ENCODE measurements at places on chromosomes 1 and 21. TPM values are rescaled to one million over a fixed set of nuclear protein-coding genes. Genes with fewer than 3 reads are reported as not detected.

DISP3 gene
- not detected for total RNA-seq

B4GALT2 gene
- total RNA-seq = 40.9 TPM

NES gene
- total RNA-seq = 57.4 TPM

EPHA2 gene
- total RNA-seq = 35.6 TPM

ACTA1 gene
- total RNA-seq = 0.71 TPM

DNA sequence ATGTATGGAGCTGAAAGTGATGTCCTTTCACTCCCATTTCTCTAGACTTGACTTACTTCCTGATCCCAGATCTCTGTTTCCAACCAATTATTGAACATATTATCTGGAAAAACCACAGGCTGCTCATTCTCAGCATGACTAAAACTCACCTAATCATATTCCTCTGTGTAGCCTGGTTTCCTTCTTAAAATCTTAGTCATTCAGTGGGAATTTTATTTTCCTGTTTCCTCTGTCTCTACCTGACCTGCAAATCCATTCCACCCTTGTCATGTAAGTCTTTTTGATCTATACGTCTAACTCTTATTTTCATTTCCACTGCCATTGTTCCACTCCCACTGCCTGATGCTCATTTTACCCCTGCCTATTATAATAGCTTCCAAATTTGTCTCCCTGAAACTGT, 67.9 kb upstream of the APOBEC4 start:
- no peak for DNase-seq

GRCh38 chr1:28518745-28519341, 13.0 kb downstream of the RCC1 start:
- no peak for DNase-seq

- no peak for DNase-seq
These were observed 6.0 kb upstream of the AGO1 start for GRCh38 chr1:35876988-35877387.
